Activated CD4-positive, alpha-beta T cell treated with anti-CD3 and anti-CD28 coated beads, Interleukin-2, amount 10 ng/mL, durations not matched to agents 24 days and 14 days (primary cell): ENCODE measurements at places on chromosomes 13 and 19.

DNA sequence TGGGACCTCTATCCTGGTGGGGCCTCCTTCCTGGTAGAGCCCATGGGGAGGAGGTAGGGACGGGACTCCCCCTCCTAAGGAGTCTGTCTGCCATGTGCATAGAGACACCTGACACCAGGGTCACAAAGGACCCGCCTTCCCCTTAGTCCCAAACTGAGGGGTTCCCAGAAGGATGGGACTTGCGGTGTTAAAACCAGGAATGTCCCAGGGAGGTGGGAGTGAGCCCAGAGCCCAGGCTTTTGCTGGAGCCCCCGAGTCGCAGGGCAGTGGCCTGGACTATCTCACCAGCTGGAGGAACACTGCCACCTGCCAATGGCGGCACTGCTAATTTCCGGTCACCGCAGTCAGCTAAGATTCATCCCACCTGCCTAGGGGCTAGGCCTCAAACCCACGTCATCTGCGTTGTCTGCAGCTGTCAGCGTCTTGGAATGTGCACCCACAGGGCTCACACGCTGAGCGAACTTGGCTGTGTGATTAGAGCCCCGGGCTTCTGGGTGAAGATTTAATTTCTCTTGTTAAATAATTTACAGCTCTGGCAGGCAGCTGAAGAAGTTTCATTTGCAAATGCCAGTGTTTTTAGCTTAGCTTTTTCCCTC is 31.9 kb upstream of the ATP11A start:
- DNase-seq, result no peak

DNA sequence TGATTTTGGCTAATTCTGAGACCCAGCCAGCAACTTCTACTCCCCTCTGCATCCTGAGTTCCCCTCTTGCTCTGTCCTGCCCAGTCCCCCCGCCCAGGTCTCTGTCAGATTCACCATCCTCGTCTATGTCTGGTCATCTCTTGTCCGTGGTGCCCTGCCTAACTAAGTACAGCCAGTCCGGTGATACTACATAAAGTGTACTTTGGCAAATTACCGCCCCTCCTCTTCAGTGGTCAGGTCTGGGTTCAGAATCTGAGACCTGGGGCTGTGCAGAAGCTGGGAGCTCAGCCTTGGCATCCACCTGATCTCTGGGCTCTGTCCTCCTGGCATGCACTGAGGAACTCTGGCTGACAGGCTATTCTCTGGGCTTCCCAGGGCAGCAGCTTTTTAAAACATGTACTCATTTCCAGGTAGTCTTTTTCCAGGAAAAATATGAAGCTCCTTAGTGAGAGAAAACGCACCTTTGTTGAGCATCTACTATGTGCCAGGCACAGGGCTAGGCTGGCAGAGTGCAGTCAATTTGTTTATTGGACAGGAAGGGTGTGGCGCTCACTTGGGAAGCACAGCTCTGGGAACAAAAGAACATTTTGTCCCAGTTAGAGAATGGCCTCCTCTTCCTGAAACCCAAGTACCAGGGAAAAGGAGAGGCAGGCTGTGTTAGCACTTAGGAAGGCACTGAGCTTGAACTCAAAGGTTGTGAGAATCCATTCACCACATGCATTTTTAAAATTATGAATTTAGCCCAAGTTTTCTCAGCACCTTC is 88.9 kb downstream of the TSHZ3 start:
- no peak for DNase-seq

- DNase-seq, result peak; percentile 70
These were observed 5.4 kb upstream of the RASAL3 start for GRCh38 chr19:15469513-15470297.

- DNase-seq, result no peak
These were observed 1315.4 kb downstream of the EFNB2 start for GRCh38 chr13:105220063-105220462.

DNA sequence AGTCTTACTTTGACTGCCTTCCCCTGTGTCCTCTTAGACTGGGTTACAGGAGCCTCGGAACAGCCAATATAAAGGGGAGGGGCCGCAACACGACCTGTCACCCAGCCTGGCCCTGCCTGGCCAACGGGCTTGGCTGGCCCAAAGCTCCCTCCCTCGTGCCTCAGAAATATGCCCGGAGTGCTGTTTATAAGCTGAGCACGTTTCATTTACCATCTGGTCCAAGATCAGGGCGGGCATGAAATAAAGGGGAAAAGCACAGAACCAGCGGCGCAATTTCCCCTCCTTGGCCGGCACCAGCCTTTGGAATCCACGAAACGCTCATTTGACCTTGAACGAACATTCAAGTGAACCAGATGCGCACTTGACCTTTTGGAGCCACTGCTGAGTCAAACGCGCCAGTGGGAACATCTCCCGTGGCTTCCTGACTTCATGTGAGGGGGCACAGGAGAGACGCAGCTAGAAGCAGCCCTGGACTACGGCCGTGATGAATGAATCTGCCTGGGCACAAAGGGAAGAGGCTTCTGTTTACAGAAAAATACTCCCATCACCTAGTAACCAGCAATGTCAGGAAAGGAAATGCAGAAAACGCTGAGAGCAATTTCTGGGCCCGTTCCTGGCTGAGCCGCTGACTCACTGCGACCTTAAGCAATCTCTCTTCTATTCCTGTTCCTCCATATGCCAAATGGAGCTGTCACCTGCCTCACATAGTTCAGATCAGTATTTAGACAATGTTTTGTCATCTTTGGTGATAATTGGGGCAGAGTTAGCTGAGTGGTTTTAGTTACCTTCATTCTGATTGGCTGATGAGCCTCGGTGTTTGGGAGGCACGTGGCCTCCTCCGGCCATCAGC is 53.3 kb downstream of the RFX2 start:
- DNase-seq, result no peak

GRCh38 chr13:83815598-83815997 is 66.7 kb downstream of the SLITRK1 start:
- no peak for DNase-seq

DNA sequence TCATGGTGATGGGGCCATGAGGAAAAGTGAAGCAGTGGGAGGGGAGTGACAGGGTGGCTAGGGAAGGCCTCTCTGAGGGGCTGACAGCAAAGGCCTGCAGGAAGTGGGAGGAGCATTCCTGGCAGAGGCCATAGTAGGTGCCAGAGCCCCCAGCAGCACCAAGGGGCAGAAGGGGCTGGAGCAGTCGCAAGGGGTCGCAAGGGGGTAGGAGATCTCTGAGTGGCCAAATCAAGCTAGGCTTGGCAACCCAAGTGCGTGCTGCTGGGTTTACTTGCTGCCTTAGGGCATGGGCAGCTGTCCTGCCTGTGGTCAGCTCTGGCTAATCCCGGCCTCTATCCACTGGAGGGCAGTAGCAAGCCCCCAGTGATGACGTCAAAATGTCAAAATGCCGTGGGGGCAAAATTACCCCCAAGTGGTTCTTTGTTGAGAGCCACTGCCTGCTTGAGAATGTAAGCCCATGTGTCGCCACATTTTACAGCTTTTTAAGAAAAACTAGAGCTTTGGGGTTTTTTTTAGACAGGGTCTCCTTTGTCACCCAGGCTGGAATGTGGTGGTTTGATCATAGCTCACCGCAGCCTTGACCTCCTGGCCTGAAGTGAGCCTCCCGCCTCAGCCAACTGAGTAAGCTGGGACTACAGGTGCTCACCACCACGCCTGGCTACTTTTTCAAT is 11.8 kb downstream of the CCDC97 start:
- no peak for DNase-seq

- DNase-seq, result peak; percentile 80
These were observed 25.8 kb downstream of the LACC1 start for GRCh38 chr13:43905435-43906031.

DNA sequence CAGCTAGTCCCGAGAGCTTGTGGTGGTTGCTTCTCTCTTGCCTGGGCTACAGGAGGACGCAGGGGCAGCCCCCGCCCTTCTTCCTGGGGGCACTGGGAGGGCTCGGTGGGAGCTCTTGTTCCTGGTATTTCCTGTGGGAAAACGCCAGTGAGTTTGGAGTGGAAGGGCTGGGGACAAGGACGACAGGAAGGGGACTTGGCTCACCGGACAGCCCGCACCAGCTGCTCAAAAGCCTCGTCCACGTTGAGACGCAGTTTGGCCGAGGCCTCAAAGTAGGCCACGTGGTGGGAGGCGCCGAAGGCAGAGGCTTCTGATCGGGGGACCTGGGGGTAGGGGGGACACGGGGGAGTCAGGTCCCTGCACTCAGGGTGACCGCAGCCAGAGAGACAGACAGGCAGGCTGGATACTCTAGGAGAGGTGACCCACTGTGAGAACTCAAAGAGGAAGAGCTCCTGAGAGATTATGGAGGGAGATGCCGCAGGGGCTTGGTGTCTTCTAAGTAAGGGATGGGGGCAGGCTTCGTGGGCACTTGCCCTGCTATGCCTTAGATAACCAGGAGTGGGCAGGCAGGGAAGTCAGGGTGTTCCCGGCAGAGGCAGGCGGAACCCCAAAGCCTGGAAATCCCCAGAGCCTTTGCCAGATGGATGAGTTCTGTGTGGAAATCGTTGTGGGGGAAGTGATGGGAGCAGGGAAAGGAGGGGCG is 4.3 kb downstream of the RRAS start:
- DNase-seq, result no peak

DNA sequence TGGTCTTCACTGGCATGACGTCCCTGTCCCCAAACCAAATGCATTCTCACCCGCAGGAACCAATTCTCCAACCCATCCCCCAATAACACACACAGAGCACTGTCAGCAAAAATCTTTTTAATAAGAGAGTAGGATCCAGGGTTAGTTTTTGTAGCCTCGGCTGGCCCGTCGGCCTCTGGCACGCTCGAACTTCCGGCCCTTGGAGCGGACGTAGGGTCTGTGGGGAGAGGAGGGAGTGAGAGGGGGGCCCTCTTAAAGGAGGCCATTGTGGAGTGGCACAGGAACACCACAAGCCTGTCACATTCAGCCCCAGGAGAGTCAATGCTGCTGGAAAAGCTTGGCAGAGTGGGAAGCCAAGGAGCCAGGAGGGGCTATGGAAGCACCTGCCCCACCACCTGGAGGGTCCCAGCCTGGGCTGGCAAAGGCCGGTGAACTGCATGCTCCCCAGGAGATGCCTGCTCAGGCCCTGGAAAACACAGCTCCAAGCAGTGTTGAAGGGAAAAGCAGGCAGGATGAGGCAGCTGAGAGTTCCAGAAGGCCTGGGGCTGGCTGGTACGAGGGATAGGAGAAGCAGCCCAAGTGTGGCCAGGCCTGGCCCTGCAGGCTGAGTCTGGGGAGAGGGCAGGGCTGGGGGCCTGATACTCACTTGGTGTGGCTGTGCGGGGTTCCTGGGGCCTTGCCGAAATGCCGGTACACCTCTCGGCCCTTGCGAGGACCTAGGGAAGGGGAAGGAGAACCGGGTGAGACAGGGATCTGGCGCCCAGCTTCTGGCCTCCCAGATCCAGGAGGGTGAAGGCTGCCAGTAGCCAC is 560 bp upstream of the FAM83E start:
- DNase-seq, result no peak

- DNase-seq, result no peak
These were observed 167.2 kb downstream of the NDFIP2 start for GRCh38 chr13:79648191-79648590.

- peak; percentile 67 for DNase-seq
These were observed 967 bp upstream of the TPT1 start for GRCh38 chr13:45341799-45342500.

DNA sequence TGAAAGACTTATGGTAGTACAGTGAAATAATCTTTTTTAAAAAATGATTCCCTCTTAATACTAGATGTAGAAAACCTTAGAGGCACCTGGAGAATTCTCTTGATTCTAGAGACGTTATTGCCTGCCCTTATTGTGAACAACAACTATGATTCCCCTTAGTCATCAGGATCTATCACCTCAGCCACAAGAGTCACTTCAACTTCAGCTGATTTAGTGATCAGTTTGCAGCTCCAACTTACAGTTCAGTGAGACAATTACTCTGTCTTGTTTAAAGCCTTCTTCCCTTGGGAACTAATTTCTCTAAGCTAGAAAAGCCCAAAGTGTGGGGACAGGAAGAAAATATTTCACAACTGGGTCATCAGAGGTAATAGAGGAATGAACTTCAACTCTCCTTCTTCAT is 254.3 kb upstream of the SLITRK1 start:
- DNase-seq, result peak; percentile 58

DNA sequence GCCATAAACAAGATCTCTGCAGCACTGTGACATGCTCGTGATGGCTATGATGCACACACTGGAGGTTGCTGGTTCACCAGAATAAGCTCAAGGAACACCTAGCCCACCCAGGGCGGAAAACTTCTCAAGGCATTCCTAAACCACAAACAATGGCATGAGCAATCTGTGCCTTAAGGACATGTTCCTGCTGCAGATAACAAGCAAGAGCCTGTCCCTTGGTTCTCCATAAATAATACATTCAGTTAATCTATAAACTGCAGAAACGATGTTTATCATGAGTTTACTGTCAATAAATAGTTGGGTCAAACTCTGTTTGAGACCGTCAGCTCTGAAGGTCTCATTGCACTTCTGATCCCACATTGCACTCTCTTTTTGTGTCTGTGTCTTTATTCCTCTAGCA is 18.6 kb upstream of the ZNF266 start:
- DNase-seq, result no peak
